K562 (cell line): ENCODE measurements at places on chromosomes 7 and 10. TPM values are rescaled to one million over a fixed set of nuclear protein-coding genes. Genes with fewer than 3 reads are reported as not detected.

DNA sequence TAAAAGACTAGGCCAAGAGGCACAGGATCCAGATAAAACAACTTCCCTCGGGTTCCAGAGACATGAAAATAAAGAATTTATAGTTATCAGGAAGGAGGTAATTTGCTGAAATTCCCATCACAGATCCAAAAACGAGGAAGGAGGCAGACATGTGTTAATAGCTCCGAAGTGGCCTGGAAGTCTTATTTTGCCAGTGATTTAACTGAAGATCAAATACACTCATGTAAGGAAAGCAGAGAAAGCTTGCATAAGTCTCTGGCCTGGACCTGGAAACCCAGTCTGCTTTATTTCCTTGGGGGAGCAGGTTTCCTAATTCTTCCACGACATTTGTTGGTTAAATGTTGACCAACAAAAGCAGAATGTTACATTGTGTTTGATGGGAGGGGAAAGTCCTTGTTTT is 498.7 kb upstream of the C7orf33 start:
- DNase-seq = no peak

DNA sequence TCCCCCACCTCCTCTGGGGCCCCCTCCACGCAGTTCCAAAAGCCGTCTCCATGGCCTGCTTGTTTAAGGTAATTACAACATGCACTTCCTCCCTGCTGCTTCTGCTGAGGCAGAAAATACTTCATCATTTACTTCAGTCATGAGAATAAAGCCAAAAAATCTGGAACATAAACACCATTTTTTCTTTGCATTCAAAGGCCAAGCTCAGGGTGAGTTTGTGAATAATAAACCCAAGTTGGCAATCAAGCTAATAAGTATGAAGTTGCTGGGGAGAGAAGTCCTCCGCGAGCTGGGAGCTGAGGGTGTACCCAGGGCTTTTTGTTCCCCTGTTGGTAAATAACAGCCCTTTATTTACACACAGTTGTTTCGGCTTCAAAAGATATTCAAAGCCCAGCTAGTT is 70.5 kb downstream of the FAM204A start:
- DNase-seq = no peak

DNA sequence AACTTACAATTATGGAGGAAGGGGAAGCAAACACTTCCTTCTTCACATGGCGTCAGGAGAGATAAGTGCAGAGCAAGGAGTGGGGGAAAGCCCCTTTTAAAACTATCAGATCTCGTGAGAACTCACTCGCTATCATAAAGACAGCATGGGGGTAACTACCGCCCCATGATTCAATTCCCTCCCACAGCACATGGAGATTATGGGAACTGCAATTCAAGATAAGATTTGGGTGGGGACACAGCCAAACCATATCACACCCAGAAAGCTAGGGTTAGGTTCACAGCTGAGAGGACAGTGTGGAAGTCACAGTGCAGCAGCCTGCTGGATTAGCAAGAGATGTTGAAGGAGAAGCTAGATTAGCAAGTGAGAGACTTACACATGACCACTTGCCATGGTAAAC is 81.6 kb downstream of the CRTAC1 start:
- DNase-seq = peak; percentile 56

Gene VAX1
- polyA plus RNA-seq = not detected in 2 replicates

- peak; percentile 46 for DNase-seq
Measured at GRCh38 chr10:31947144-31947926, 18.7 kb upstream of the ARHGAP12 start.

GRCh38 chr7:113159746-113160339 is 41.5 kb upstream of the SMIM30 start:
- DNase-seq = peak; percentile 57

Gene WDFY4
- 0.01 TPM in 1 of 2 replicates, not detected in the other for polyA plus RNA-seq

Gene SPDYE1
- not detected in 2 replicates for polyA plus RNA-seq
